ENCODE measurements at places on chromosomes 1 and 21. TPM values are rescaled to one million over a fixed set of nuclear protein-coding genes. Genes with fewer than 3 reads are reported as not detected.

The ADAR gene
- 87.9 TPM for polyA plus RNA-seq

The AKNAD1 gene
- polyA plus RNA-seq = 0.71 TPM

The PPM1J gene
- 6.7 TPM for polyA plus RNA-seq

The HSF2BP gene
- polyA plus RNA-seq = 1.1 TPM

The NHLH1 gene
- polyA plus RNA-seq = 0.16 TPM

The SELENON gene
- polyA plus RNA-seq = 32.7 TPM

The FOXO6 gene
- polyA plus RNA-seq = 0.35 TPM

The AK5 gene
- polyA plus RNA-seq = 22.9 TPM

The KIF21B gene
- 0.26 TPM for polyA plus RNA-seq

The WDTC1 gene
- 7.8 TPM for polyA plus RNA-seq

The TGFB2 gene
- 2.4 TPM for polyA plus RNA-seq

The SHCBP1L gene
- polyA plus RNA-seq = not detected

The RGS8 gene
- polyA plus RNA-seq = not detected

The DNAH14 gene
- polyA plus RNA-seq = 11.3 TPM
